ENCODE measurements at places on chromosomes 13 and 19.

DNA sequence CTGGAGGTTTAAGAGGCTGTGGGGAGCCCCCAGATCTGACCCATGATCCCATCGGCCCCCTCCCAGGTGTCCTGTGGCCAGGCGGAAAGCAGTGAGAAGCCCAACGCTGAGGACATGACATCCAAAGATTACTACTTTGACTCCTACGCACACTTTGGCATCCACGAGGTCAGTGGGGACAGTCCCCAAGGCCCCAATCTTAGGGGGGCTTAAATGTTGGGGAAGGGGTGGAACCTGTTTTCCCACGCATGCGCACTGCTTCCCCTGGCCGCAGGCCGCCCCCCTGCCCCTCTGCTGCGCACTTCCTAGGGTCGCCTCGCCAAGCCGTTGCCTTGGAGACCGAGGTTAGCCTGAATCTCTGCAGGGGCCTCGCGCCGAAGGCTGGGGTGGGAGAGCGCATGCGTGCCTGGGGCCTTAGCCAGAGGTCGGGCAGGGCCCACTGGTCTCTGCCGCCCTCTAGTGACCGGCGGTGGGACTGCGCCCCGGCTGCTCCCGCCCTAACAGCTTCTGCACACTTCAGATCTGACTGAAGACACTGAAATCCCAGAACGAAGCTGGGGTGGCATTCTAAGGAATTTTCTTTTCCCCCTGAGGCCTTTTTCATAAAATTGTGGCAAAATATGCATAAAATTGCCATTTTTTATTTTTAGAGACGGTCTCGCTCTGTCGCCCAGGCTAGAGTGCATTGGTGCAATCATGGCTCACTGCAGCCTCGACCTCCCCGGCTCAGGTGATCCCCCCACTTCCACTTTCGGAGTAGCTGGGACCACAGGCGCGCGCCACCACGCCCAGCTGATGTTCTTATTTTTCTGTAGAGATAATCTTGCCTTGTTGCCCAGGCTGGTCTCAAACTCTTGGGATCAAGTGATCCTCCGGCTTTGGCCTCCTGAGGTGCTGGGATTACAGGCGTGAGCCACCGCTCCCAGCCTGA lies 3.6 kb downstream of the PRMT1 start:
- DNase-seq, result peak; percentile 75

DNA sequence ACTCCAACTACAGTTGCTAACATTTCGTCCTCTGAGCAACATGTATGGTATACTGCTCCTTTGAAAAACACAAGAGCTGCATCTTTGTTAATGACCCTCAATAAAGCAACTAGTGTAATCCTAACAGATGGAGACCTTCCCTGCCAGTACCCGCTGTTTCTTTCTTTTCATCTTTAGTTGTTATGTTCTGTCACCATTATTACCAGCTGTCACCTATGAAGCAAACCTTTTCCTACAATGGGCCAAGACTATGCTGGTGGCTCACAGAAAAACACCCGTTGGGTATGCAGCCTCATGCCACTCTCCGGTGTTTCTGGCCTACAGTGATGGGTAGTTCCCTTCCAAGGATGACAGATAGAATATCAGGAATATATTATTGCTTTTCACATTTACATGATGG lies 29.7 kb upstream of the CYSLTR2 start:
- DNase-seq, result no peak

- DNase-seq, result no peak
These were observed 483.2 kb upstream of the SLITRK6 start for GRCh38 chr13:86282442-86282841.

- no peak for DNase-seq
These were observed 140.2 kb downstream of the SOX1 start for GRCh38 chr13:112207129-112207528.

GRCh38 chr19:616062-616700 lies 17.2 kb downstream of the POLRMT start:
- DNase-seq, result no peak

GRCh38 chr19:29003641-29004409 lies 209.1 kb downstream of the UQCRFS1 start:
- no peak for DNase-seq

DNA sequence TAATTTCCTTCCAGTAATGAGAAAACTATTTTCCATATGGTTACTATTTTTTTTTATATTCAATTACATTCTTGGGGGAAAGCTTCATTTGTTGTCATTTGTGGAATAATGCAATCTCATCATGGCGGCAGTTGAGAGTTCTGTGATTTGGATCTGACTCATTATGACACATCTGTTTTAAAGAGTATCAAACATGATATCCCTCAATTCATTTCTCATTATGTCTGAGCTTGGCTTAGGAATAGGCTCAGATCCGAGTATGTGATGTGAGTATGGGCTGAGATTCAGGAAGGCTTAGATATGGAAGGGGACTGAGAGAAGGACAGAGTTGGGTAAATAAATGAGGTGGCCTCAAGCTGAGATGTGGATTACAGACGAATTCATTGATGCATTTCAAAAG lies 64.4 kb downstream of the POSTN start:
- no peak for DNase-seq

GRCh38 chr19:38003438-38004185 lies 96.6 kb downstream of the SIPA1L3 start:
- peak; percentile 5 for DNase-seq

DNA sequence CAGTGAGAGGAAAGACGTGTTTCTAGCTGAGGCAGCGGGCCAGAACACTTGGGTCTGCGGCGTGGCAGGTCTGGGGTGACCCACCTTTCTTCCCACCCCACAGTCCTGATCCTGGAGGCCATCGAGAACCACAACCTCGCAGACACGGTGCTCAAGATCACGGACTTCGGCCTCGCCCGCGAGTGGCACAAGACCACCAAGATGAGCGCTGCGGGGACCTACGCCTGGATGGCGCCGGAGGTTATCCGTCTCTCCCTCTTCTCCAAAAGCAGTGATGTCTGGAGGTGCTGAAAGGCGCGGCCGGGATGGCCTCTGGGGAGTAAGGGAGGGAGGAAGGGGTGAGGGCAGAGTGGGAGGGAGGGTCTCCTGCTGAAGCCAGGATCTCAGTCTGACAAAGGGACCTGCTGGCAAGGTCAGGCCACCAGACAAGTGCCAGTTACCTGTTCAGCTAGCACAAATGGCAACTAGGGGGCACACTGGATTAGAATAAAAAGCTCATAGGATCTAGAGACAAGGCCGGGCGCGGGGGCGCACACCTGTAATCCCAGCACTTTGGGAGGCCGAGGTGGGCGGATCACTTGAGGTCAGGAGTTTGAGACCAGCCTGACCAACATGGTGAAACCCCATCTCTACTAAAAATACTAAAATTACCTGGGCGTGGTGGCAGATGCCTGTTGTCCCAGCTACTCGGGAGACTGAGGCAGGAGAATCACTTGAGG lies 7.2 kb downstream of the MAP3K10 start:
- DNase-seq, result no peak

DNA sequence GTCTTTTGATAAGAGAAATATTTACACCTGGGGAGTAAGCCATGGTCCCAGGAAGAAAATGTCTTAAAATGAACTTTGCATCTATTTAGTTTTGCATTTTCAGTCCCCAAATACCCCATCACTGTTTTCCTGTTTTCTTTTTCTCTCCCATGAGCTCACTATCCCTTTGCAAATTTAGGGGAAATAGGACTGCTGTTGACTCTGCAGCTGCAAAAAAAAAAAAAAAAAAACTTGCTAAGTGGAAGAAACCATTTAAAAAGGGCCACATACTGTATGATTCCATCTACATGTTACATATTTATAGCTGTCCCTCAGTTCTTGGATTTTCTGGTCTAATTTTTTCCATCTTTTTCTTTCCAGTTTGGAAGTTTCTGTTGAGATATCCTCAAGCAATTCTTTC lies 98.2 kb upstream of the SERP2 start:
- no peak for DNase-seq

GRCh38 chr19:11446652-11447301 lies 11.3 kb downstream of the PRKCSH start:
- DNase-seq, result no peak

GRCh38 chr19:49877879-49878743 lies 609 bp downstream of the TBC1D17 start:
- DNase-seq, result peak; percentile 82

- DNase-seq, result no peak
These were observed 62.3 kb downstream of the CEBPG start for GRCh38 chr19:33435706-33436359.

- DNase-seq, result no peak
These were observed 25.1 kb downstream of the C19orf47 start for GRCh38 chr19:40322951-40323615.

GRCh38 chr19:13670846-13671245 lies 93.5 kb upstream of the MRI1 start:
- no peak for DNase-seq

DNA sequence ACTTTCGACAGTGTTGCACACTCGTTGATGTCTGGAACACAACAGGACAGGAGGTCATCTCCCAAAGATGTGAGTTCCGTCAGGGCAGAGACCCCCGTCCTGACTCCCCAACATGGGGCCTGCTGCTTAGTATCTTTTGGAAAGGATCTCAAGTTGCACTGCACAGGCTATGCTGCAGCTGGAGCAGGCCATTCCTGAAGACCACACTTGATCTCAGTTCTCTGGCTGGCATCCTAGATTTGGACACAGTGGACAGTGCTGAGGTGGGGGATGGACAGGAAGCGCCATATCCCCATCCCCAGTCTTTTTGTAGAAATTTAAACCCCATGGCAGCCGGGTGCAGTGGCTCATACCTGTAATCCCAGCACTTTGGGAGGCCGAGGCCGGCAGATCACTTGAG lies 5.9 kb downstream of the ADGRE2 start:
- no peak for DNase-seq

DNA sequence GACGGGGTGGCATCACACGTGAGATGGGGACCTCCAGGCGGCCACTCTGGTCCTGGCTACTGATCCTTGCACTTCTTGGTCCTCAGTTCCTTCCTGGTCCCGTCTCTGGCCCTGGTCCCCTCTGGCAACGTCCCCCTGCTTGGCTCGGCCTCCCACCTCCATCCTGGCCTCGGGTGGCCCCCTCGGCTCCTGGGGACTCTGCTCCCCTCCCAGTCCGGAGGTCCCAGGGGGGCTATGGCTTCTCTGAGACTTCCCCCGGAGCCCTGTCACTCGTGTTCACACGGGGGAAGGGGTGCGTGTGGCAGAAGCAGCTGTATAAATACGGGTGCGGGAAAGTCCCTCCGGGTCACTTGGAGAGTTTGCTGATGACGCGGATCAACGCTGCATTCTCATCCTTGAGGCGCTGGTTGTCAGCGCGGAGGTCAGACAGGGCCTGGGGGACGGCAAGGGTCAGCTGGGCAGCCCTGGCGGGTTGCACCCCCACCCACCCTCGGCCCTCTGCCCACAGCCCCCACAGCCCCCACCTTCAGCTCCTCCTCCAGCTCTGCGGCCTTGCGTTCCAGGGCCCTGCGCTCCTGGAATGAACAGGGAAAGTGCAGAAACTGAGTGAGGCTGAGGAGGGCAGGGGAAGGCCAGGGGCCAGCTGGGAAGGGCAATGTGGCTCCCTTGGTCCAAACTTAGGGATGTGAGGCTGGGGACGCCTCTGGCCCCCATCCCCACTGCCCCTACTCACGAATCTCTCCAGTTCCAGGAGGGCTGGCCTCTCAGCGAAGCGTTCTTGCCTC lies 15.6 kb downstream of the EPS8L1 start:
- DNase-seq, result no peak

- peak; percentile 64 for DNase-seq
These were observed 34.8 kb downstream of the PCDH17 start for GRCh38 chr13:57666131-57666953.

DNA sequence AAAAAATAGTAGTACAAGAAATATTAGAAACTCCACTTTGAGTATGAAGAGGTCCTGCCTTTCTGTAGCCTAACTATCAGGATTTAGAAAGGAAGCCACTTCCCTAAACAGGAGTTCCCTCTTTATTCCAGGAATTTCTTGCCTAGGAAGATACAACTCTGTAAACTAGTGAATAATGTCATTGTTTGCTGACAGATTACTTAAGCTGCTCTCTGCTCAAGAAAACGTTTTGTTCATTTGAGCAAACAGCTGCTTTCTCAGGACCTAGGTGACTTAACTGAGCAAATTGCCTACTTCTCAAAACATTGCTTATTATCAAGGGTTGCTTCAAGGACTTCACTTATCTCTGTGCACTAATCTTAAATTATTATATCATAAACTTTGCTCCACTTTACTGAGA lies 1419.4 kb upstream of the SLC10A2 start:
- no peak for DNase-seq

DNA sequence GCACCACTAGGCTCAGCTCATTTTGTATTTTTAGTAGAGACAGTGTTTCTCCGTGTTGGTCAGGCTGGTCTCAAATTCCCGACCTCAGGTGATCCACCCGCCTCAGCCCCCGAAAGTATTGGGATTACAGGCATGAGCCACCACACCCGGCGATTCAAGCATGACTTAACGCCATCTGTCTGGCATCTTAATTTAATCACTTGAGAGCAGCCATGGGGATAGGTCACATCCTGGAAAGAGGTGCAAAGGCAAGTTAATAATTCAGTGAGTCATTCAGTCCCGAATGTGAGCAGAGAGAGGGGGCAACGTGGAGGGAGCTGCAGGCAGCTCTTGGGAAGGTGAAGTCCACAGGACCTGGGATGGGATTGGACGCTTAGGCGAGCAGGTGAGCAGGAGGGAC lies 31.7 kb upstream of the USP29 start:
- no peak for DNase-seq

DNA sequence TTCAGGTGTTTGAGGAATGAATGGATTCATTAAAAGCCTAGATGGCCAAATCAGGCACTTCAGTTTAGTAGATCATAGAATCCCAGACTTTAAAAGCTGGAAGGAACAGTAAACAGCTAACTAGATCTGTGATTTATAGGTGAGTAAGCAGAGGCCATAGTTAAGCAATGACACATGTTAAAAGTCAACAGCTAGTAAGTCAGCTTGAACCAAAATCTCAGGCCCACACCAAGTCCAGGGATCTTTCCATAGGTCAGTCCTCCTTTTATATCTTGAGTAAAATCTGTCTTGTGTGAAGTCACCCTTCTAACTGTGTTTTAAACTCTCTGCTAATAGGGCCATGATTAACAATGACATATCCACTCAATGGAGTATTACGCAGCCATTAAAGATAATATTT lies 275.5 kb upstream of the SOX21 start:
- DNase-seq, result no peak

DNA sequence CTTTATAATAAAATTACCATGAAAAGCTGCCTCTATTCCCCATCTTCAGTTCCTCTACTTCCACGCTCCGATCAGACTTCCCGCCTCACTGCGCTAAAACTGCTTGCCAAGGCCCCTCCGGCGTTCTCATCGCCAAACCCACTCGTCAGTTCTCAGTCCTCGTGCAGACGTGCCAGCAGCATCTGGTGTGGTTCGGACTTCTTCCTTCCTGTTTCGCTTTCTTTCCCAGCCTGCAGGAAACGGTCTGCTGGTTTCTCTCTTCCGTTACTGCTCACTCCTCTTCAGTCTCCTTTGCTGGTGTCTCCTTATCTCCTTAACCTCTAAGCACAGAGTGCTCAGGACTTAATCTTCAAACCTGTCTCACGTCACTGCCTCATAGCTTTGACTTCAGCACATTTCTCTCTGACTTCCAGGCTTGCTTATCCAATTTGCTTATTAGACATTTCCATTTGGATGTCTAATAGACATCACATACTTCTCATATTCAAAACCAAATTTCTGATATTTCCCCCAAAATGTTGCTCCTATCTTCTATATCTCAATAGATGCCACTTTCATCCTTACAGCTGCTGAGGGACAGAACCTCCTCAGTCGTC lies 40.3 kb downstream of the RCBTB2 start:
- DNase-seq, result no peak
